ENCODE measurements at places on chromosomes 3 and 15.

GRCh38 chr3:63921741-63922482 is 9.7 kb upstream of the SCAANT1 start:
- no peak for DNase-seq

- DNase-seq, result no peak
These were observed 31.4 kb downstream of the CMTM6 start for GRCh38 chr3:32471246-32471645.

- no peak for DNase-seq
These were observed 21.8 kb downstream of the MAP2K5 start for GRCh38 chr15:67564021-67564967.

DNA sequence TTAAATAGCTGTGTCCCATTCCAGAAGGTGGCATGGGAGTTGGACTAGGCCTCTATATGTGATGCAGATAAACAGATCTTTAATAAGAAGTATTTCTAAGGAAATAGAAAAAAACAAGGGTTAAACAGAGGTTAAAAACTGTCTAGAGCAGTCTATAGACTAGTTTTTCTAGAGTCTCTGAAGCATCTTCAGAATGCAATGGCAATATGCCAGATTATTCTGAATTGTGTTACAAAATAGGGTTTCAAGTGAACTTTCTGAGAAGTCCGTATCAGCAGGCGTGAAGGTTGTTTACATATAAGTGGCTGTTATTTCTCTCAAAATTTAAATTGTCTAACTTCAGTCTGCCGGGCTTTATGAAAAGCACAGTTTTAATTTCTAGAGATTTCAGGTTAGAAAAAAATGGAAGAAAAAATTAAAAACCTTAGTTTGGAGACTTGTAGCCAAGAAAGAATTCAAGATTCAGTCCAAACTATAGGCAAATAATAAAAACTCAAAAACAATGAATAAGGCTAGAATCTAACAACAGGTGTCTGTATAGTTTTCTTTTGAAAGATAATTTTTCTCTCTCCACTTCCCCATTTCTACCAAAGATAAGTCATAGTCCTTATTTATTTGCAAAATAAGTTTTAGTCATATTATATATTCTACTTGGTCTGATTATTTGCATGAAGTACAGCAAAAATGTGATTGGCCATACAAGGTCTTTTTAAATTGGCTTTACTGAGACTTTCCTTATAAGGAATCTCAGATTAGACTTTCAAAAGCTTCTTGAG is 55.2 kb downstream of the OSTN start:
- DNase-seq, result no peak

DNA sequence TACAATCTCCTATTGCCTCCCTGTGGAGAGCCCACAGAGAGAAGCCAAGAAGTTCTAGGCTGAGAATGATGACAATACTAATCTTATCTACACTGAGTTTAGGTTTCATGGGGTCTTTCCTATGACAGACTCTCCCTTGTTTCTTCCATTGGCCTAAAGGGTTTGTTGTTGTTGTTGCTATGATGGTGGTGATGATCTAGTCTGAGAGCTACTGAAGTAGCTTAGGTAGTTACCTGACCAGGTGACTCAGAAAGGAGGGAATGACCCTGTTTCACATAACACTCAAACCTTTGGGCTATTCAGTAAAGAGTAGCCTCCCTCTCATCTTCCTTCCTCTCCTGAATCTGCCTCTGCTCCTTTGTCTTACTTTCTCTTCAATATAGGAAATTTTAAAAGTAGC is 170.2 kb downstream of the GMNC start:
- no peak for DNase-seq

GRCh38 chr3:39106281-39106811 is 1.1 kb downstream of the GORASP1 start:
- DNase-seq, result no peak

- no peak for DNase-seq
These were observed 2.6 kb downstream of the SMAD3 start for GRCh38 chr15:67067930-67068551.

GRCh38 chr15:39381517-39381916 is 199.4 kb upstream of the THBS1 start:
- no peak for DNase-seq

DNA sequence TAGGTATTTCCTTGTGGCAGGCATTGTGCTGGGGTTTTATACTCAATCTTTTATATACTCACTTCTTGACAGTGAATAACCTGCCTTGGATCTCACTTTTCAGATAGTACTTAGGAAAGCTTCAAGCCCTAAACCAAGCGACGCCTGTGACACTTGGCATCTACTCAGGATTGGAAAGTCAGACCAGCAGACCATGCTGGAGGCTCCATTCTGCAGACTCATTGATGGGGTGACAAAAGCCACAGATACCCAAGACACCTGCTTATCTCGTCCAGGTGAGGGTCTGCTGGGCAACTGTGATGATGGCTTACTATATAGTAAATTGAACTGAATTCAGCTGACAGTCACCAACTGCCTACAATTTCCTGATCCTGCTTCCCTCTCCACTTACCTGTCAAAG is 79.4 kb upstream of the MRPS22 start:
- DNase-seq, result no peak

GRCh38 chr15:71806452-71806931 is 3.9 kb upstream of the NR2E3 start:
- no peak for DNase-seq

- no peak for DNase-seq
These were observed 84.5 kb downstream of the VGLL4 start for GRCh38 chr3:11558918-11559815.

DNA sequence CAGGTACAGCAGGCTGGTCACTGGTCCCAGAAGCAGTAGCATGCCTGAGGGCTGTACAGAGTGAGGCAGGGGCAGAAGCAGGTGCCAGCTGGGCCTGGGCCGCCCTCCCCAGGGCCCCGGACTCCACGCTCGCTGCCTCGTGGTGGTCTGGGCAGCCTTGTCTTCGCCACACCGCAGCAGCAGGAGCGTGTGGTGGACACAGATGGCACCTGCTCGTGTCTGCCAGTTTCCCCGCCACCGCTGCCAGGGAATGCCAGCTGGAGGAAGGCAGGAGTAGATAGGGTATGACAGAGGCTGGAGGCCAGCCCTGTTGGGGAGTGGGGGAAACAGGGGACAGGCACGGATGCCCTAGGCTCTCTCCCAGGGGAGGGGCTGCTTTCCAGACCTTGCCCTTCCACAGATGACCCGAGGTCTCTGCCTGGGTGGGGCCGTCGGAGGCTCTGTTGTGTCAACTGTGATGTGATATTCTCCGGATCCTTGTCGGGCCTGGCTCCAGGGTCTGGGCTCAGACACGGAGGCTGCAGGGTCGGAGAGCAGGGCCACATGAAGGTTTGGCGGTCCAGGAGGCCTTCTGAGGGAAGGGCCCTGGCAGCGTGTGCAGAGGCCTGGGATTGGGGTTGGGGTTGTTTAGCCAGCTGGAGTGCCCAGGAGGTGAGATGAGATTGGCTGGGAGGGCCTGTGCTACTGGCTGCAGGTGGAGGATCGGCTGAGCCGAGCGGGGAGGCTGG is 33.6 kb downstream of the GOLGA6L10 start:
- DNase-seq, result no peak

DNA sequence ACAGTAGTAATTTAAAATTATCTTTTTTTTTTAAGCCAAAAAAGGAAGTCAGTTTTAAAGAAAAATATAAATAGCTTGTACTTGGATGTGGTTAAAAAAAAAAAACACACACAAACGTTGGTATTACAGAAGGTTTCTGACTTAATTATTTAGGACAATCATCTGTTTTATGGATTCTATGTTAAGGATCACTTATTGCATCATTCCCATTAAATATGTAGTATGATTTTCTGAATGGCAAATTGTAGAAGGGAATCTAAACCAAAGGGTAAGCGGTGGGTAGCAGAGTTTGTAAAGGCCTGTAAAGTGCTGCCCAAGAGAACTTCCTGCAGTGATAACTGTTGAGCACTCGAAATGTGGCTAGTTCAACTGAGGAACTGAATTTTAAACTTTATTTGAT is 8.0 kb downstream of the SENP2 start:
- DNase-seq, result no peak

DNA sequence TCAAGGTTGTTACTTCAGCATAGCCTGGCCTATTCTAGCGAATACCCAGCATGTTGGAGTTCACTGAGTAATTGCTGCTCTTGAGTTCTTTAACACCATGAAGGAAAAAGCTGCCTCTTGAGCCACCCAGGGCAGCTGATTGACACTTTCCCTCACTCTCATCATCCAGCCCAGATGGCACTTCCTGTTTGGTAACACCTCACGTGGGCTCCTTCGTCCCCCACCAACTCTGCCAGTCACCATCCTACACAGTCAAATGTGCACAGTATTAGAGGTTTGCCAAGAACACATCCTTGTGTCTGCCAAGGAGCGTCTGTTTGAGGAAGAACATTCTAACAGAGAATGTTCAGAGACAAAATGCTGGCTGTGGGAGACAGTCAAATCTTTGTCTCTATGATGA is 266.3 kb downstream of the RPLP1 start:
- no peak for DNase-seq

DNA sequence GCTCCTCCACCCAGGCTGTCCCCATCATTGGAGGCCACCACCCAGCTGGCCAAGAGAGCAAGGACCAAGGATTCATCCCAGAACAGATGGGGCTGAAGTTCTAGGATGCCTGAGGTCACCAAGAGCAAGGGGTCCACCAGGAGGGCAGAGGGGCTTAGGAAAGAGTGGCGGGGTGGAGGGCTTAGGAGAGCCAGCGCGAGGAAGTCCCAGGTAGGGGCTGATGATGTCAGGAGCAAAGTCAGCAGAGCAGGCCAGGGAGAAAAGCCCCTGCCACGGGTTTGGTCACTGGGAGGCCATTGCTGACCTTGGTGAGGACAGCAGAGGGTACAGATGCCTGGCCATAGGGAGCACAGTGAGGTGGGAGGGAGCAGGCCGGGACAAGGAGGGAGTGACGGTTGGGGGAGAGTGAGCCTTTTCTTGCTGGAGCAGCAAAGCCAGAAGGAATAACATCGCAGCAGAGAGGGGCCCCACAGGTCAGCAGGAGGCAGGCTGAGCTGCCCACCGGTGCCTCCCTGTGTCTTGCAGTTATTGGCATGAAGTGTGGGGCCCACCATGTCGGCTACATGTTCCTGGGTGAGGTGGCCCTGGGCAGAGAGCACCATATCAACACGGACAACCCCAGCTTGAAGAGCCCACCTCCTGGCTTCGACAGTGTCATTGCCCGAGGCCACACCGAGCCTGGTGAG is 5.2 kb downstream of the PARP3 start:
- DNase-seq, result no peak

DNA sequence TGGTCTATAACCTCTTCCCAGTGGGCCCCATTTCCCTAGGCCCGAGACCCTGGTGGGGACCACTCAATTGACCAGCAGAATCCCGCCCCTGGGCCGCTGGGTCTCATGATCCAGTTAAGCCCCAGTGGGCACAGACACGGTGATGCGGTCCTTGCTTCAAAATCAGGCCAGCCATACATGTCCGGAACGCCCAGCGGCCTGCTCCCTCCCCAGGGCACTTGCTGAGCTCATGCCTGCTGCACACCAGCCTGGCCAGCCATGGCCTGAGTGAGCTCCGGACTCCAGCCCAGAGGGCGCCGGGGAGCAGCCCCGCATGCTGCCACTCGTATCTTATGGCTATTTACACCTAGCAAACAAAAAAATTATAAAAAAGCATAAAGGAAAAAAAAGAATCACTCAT is 34.4 kb upstream of the IQSEC1 start:
- DNase-seq, result no peak

DNA sequence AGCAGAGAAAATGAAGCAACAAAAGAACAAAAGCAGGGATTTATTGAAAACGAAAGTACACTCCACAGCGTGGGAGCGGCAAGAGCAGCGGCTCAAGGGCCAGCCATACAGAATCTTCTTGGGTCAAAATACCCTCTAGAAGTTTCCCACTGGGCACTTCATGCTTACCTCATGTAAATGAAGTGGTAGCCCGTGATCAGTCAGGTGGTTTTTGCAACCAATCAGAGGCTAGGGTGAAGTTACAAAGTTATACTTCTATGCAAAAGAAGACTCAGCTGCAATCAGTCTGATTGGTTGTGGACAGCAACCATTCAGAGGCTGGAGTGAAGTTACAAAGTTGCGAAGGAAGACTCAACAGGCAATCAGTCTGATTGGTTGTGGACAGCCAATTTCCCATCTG is 37.8 kb upstream of the TRH start:
- no peak for DNase-seq

GRCh38 chr3:120324190-120324589 is 25.0 kb downstream of the LRRC58 start:
- no peak for DNase-seq

DNA sequence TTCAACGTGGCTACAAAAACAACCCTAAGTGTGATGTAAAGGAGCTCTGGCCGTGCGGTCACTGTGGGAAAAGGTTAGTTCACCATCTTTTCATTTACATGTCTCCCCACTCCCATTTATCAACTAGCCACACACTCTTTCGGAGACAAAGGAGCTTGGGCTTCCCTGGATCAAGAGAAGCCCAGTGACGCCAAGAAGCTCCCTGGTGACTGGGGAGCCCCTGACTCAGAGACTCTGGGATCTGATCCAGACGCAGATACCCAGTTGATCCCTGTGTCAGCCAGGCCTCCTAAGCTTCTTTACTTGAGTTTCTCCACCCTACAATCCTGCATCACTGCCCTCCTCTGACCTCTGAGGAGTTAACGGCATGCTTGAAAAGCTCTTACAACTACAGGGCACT is 43.9 kb downstream of the HEG1 start:
- no peak for DNase-seq

GRCh38 chr3:103173940-103174339 is 739.1 kb downstream of the ZPLD1 start:
- no peak for DNase-seq

GRCh38 chr15:50813089-50813488 is 47.6 kb upstream of the SPPL2A start:
- no peak for DNase-seq

DNA sequence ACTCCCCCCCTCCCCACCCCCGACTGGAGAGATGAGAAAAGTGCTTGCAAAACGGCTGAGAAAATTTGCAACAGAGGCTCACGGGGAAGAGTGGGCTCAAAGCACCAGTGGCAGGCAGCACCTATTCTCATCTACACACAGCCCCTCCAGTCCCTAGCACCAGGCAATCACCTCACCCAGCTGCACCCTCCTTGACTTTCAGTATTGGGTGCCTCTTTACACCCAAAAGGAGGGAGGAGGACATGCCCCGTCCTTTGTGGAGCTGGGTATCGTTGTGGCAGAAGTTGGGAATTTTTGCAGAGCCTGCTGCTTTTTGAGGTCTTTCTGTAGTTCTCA is 182.8 kb upstream of the TOPAZ1 start:
- no peak for DNase-seq

- no peak for DNase-seq
These were observed 25.8 kb downstream of the ALDH1L1 start for GRCh38 chr3:126154391-126155279.

DNA sequence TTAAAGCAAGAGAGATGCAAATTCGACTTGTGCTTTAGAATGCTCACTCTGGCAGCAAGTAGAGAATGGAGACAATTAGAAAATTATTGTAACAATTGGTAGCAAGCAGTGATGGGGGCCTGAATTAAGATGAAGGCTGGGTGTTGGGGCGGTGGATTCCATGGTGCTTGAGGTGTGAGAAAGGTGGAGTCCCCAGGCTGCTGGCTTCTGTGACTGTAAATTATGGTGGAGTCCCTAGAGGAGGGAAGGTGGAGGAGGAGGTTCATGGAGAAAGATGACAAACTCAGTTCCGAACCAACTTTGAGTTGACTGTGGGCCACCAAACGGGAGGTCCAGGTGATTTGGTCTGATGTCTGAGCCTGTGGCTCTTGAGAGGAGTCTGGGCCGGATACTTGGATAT is 10.7 kb upstream of the SMAD3 start:
- no peak for DNase-seq

Measured in keratinocyte (primary cell).